Large intestine (tissue), 12 donors: ENCODE measurements at places on chromosomes 4 and X.

DNA sequence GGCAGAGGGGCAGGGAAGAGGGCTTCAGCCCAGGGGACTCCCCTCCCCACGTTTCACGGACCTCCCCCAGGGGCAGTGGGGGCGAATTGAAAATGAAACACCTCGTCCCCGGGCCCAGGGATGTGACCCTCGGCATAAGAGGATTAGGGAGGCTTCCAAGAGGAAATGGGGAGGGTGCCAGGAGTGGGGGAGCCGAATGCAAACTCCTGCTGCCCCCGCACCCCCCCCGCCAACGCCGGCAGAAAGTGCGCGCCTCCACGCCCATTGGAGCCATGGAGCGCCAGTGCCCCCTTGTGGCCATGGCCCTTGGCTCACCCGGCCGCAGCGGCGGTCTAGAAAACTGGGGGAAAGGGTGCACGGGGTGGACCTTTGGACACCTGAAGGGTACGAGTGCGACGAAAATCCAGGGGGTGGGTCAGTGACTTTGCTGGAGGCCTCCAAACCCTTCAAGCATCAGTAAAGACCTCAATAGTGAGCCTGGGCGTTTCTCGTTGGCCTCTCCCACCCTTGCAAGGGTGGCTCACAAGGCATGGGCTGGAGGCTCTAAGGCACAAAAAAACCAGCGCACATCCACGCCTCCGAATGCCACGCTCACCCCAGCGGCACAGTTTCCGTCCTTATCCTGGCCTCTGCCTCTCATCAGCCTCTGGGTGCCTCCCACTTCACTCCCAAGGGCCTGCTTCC, 120.8 kb upstream of the PJA1 start:
- peak; percentile 56 for DNase-seq

GRCh38 chrX:43003939-43004338, 226.0 kb upstream of the PPP1R2C start:
- no peak for DNase-seq

DNA sequence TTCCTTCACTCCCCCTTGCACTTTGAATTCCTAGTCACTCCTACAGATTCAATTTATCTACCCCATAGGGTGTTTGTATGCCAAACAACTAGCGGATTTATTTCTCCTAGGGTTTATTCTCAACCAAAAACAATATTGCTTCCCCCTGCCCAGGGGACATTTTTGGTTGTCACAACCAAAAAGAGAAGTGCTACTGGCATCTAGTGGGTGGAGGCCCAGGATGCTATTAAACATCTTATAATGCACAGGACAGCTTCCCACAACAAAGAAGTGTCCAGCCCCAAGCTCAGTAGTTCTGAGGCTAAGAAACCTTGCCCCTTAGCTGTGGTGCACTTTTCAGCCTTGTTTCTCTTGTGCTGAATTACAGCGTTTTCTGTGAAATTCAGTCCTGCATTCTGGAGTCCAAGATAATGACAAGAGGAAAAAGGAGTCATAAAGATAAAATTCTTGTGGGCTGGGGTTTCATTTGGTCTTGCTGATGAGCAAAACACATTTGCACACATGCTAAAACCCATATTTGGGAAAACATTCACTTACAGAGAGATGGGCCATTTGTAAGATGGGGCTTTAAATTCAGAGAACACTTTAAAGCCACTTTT, 11.2 kb upstream of the SYTL4 start:
- DNase-seq = no peak

- DNase-seq = peak; percentile 22
Measured at GRCh38 chrX:119067023-119067739, 5.6 kb upstream of the CT47C1 start.

- no peak for DNase-seq
Measured at GRCh38 chr4:189071241-189071640, 869.4 kb upstream of the FRG1 start.

DNA sequence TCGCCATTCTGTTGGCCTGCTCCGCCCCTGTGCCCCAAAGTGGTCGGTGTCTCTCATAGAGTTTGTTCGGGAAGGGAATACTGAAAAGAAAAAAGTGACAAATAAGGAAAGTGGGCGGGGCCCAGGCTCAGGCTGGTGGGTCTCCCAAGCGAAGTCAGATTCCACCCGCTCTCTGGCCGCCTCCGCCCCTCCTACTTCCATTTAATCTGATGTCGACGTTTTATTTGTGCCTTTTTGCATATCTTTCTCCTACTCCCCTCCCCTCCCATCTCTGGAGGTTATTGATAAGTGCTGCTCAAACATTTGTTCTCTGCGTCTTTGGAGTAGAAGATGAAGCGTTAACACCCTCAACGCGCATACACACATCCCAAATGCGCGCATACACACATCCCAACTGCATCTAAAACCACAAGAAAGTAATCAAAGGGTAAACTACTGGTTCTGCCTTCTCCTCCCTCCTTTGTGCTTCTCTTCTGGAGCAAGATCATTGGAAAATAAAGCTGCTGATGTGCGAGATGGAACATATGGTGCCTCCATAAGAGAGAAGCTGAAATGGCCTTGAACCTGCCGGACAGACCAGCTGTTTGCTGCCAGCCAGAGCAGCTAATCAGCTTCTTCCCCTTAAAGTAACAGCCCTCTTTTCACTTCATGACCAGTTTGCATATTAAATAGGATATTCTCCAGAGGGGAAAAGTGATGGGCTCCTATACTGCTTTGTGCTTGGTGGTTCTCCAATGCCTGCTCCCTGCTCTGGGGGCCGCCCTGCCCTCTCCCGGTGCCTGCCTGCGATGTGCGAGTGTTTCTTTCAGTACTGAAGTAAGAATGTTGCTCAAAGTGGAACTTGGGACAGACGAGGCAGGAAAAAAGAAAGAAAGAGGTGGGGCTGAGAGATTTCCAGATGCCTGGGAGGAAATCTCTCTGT, 3.1 kb downstream of the MAMLD1 start:
- no peak for DNase-seq

GRCh38 chr4:121030131-121030530, 42.2 kb downstream of the NDNF start:
- DNase-seq = no peak

DNA sequence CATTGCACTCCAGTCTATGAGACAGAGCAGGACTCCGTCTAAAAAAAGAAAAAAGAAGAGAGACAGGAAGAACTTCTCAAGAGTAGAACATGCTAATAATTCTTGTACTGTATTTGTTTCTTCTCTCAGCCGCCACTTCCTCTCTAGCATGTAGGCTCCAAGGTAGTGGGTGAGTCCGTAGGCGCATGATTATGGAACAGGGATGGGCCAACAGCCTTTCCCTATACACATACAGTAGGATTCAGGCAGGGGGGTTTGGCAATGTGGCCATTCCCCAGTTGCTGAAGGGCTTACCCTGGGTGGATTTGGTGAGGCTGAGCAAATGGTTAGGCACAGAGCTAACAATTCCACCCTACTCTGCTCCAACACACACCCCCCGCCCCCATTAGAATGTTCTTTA, 35.0 kb upstream of the APLN start:
- no peak for DNase-seq

GRCh38 chr4:566508-567295, 9.4 kb downstream of the TMEM271 start:
- DNase-seq = no peak

- no peak for DNase-seq
Measured at GRCh38 chr4:100708776-100709175, 191.0 kb upstream of the EMCN start.

GRCh38 chrX:78517124-78517523, 142.0 kb downstream of the RTL3 start:
- no peak for DNase-seq

DNA sequence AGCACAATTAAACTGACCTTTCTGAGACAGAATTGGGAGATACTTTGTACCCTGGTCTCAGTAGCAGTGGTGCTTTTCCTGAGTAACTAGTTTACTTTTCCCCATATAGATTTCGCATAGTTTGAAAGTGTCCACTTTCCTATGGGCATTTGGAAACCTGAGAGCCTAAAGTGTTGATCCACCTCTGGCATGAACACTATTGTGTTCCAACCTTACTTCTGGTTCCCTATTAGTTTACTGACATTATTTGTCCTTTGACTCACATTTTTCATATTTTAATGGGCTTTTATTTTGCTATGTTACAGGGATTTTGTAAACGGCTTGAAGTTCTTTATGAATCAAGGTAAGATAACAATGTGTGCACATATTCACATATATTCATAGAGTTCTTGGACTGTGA, 103.7 kb downstream of the CBLL2 start:
- DNase-seq = no peak

DNA sequence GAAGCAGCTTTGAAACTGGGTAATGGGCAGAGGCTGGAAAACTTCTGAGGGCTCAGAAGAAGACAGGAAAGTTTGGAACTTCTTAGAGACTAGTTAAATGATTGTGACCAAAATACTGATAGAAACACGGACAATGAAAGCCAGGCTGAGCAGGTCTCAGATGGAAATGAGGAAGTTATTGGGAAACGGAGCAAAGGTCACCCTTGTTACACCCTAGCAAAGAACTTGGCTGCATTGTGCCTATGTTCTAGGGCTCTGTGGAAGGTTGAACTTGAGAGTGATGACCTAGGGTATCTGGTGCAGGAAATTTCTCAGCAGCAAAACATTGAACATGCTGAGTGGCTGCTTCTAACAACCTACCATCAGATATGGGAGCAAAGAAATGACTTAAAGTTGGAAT, 50.8 kb upstream of the FBXW7 start:
- no peak for DNase-seq

GRCh38 chrX:54280466-54280865, 77.4 kb downstream of the WNK3 start:
- DNase-seq = no peak

DNA sequence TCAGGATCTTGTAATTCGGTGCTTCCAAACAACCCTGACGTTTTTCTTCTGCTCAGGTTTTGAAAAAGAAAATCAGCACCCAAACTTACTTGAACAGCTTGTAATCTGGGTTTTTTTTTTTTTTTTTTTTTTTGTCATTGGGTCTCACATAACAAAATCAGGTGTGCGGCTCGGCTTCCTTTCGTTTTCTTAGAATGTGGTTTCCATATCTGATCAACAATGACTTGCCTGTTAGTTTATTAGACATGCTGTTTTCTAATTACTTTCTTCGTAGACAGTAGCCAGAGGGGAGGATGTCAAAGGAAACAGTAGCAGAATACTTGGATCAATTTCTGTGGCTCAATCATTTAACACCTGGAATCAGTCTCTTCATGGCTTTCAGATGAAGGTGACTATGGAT, 890 bp upstream of the FREM3 start:
- DNase-seq = no peak

- no peak for DNase-seq
Measured at GRCh38 chr4:8831221-8832112, 40.2 kb downstream of the HMX1 start.

DNA sequence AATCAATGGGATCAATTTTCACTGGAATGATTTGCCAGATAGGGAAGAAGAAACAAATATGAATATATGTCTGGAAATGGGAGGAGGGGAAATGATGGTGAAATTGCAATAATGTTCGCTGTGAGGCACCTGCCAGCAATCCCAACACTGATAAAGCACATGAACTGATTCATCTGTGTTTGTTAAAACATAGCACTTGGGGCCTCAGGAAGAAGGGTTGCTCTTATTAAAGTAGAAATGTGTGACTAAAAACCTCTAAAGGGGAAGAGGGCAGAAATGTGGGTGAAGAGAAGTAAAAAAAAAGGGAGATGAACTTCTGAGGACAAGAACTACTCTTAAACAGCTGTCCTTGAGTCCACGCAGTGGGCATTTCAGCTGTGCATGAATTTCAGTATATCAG, 101.4 kb downstream of the C4orf51 start:
- no peak for DNase-seq

DNA sequence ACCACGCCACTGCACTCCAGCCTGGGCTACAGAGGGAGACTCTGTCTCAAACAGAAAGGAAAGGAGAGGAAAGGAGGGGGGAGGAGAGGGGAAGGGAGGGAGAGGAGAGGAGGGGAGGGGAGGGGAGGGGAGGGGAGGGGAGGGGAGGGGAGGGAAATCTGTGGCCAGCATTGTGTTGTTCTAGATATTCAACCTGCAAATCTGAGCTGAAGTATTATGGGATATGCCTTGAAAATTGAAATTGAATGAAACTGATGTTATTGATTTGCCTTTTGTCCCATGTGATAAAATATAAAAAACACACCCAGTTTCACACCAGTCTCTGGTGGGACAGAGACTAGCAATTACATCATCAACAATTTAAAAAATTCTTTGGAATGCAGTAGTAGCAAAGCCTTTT, 1.5 kb downstream of the SMIM31 start:
- no peak for DNase-seq

DNA sequence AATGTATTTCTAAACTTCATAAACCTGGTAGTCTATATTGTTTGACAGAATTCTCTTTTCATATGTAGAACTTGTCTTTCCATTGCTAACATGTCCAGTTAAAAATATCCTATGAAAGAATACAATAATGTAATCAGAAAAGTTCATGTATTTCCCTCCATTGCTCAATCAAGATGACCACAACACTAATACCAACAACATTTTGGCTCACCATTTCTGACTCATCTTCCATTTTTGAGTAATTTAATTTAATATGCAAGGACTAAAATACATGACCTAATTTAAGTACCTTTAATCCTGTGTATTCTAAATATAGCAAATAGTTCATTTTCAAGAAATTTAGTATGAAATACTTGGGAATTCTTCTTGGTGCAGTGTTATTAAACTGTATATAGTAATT, 239.5 kb upstream of the GPC4 start:
- no peak for DNase-seq

DNA sequence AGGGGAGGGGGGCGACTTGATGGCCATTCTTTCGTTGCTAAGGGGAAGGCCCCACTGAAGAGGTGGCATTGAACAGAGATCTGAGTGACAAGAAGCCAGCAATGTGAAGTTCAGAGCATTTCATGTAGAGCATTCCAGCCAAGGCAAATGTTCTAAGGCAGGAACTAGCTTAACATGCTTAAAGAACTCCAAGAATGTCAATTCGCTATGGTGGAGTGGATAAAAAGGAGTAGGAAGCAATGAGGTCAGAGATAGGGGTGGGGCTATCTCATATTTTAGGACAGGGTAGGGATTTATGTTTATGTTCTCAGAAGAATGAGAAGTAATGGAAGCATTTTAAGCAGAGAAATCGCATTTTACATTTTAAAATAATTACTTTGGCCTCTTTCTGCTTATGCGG, 130.9 kb downstream of the TTC29 start:
- DNase-seq = no peak

DNA sequence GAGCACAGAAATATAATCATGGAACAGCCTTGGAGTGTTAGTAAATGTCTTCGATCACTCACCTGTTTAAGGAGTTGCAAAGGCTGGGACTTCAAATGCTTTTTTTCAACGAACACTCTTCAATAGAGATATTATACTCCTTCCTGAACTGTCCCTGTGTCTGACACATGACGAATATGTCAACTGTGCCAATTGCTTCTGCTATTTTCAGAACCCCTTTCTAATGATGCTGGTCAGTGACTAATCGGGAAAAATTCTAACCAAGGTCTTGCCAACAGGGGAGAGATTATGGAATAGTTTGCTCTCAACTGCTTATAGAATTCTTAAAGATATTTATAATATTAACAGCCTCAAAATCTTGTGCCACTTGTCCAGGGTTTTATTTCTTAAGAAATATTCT, 8.5 kb upstream of the KLHL34 start:
- no peak for DNase-seq

DNA sequence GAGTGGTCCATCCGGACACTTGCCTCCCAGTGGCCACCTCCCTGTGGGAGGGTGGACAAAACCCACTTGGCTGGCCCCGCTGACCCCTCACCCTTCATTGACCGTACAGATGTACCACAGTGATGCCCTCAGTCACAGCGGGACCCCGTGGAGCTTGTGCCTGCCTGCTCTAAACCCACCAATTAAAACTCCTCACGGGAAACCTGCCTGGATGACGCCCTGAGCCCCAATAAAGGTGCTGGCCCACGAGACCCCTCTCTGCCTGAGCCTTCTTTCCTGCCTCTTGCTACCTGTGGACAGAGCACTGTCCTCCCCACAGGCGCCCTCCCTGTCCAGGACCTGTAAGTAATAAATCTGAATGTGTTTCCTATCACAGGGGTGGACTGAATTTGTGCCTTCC, 32.9 kb downstream of the RNF212 start:
- DNase-seq = no peak
